Smooth muscle cell of the pulmonary artery (primary cell): ENCODE measurements at places on chromosomes 16 and 17. TPM values are rescaled to one million over a fixed set of nuclear protein-coding genes. Genes with fewer than 3 reads are reported as not detected.

The TRPV3 gene
- total RNA-seq: 1.4 and 2.3 TPM in 2 replicates

The KRTAP17-1 gene
- not detected in 2 replicates for total RNA-seq

The MT1A gene
- total RNA-seq: 1.1 TPM in 1 of 2 replicates, not detected in the other

The TMEM204 gene
- 18.9 and 20.5 TPM in 2 replicates for total RNA-seq

The CES3 gene
- total RNA-seq: 0.39 and 1.2 TPM in 2 replicates

The KRT34 gene
- 0.20 and 0.46 TPM in 2 replicates for total RNA-seq

The PRSS22 gene
- total RNA-seq: not detected in 2 replicates
